Activated naive CD4-positive, alpha-beta T cell treated with anti-CD3 and anti-CD28 coated beads for 36 hours (primary cell): ENCODE measurements at places on chromosomes 11 and 22. TPM values are rescaled to one million over a fixed set of nuclear protein-coding genes. Genes with fewer than 3 reads are reported as not detected.

GRCh38 chr11:98798333-98798732 lies 222.4 kb upstream of the CNTN5 start:
- no peak for DNase-seq

GRCh38 chr11:15987046-15987445 lies 369.3 kb downstream of the SOX6 start:
- DNase-seq, result no peak

DNA sequence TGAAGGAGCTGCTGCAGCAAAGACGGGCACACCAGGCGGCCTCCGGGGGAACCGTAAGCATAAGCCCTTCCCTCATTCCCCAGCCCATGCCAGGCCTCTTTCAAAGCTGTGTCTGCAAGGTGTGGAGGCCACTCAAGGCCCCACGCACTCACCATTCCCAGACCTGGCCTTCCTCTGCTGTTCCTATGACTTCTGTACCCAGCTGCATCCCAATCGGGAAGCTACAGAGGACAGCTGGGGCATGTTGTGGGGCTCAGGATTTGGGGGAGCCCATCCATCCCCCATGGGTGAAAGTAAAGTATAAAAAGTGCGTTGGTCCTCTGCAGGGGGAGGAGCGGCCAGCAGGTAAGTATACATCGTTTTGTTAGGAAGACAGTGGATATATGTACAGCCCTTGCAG lies 2.2 kb downstream of the POU2AF3 start:
- DNase-seq, result no peak

DNA sequence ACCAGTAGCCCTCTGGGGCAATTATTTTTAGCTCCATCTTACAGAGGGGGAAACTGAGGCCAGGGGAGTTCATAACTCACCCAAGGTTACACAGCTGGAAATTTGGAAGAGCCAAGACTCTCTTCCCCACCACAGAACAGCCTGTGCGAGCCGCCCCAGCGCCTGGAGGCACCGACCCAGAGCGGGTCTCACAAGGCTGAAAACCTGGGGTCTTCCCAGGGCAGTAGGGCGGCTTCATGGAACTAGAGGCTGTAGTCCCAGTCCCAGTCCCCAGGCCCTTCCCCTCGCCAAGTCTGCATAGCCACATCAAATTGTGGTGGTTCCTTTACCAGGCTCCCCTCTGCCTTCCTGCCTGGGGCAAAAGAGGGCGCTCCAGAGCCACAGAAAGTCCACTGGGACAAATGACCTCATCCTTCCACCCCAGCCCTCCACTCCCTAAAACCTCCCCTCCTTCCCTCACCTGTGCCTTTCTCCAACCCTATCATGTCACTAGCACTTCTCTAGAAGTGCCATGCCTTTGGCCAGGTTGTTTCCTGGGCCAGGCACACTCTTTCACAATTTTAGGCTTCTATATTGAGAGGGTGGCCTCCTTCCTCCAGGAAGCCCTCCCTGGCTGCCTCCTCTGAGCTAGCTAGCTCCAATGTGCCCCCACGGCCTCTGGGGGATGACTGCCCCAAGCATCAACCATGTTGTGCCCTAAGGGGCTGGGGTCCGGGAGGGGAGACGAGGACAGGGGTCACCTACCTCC lies 15.2 kb upstream of the CDC42EP1 start:
- peak; percentile 87 for DNase-seq

DNA sequence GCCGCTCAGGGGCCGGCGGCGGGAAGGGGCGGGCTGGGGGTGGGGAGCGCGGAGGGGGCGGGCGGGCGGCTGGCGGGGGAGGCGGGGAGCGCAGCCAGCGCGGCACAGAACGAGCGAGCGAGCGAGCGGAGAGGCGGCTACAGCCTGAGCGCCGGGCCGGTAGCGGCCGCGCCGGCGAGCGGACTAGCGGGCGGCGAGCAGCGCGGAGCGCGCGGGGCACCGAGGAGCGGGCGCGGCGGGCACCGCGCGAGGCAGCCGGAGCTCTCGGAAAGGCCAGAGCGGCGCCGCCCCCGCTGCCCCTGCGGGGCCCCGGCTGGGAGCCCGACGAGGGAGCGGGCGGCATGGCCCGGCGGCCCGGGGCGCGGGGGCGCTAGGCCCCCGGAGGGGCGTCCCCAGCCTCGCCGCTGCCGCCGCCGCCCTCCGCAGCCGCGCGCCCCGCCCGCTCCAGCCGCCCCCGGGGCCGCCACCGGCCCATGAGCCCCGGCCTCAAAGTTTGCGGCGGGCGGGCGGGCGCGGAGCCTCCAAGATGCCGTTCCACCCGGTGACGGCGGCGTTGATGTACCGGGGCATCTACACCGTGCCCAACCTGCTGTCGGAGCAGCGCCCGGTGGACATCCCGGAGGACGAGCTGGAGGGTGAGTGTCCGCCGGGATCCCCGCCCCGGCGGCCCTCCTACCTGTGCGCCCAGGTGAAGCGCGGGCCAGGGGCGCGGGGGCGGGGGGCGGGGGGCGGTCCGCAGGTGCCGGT lies at the start of gene CABP7:
TSS of gene CABP7 (plus strand) at position 105 of the 747 bp plus-strand sequence. CDS start at position 527, 422 bp downstream.
- DNase-seq, result no peak

GRCh38 chr11:117443266-117444186 lies 115.9 kb downstream of the CEP164 start:
- DNase-seq, result peak; percentile 48

DNA sequence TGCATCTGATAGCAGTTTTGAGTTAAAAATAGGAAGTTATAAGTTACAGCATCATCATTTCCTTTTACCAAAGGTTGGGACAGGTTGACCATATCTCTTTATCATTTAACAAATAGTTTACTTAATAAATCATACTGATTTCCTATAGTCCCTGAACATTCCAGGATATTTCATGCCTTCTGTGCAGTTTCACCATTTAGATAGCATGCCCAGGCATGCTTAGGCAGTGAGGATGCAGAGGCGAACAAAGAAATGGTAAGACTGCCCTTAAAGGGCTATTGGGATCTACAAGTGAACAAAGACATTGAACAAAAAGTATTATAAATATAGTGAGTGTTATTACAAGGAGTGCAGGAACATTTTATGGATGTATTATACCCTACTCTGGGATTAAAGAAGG lies 96.4 kb downstream of the PRMT3 start:
- DNase-seq, result no peak

DNA sequence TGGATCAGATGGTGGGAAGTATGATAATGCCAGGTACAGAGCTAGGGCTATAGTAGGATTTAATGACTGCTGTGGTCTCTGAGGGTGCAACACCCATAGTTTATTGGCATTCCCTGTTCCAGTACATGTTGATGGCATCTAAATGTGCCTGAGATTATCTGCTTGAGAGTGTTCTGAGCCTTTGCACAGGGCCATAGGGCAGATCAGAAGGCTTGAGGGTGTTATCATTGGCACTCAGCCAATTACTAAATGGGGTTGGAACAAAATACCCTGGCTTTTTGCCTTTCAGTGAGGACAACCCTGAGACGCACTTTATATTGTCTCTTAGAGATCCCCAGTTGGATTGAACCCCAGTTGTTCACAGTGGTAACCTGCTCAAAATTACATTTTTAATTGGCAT lies 6.7 kb downstream of the SLC5A12 start:
- no peak for DNase-seq

- DNase-seq, result no peak
These were observed 18.1 kb downstream of the BTG4 start for GRCh38 chr11:111494040-111494439.

DNA sequence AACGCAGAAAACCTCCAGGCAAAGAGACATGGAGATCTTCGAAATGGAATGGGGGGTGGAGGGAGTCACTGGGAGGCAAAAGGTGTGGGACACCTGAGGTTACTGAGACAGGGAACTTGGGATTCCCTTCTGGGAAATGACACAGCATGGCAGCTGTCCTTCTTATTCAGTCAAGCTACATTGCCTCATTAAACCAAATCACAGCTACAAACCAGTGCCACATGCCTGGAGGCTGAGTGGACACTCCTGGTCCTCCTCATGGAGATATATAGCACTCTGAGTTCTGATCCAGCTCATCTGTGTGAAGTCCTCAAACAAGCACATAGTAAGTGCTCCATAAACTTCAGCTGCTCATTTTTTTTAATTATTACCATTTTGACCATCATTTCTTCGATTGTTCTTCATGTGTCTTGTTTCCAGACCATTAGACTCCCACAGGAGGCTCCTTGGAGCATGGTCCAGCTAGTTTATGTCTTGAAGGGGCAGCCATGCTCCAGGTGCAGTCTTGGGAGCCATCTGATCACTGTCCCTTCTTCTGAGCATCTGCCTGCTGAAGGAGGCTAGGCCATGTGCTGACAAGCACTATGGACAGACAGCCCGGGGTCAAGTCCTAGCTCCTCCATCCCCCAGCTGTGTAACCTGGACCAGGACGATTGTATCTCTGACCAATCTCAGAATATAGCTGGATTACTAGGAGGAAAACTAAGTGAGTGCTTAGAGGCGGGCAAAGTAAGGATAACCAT lies 9.7 kb upstream of the FXYD2 start:
- no peak for DNase-seq

DNA sequence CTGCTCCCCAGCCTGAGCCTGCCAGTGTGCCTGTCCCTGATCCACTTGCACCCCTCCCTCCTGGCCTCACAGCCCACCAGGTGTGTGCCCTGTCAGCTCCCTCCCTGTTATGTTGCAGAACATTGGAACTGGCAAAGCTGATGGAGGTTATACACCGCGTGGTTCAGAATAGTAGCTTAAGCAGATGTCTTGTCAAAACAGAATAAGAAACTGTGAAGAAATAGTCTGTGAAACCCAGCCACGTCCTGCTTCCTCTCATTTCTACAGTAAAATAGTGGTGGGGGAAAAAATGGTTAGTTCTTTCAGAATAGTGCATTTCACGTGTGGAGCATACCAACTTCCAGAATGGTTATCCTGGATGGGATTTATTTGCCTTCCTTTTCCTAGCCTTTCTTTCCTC lies 161.2 kb upstream of the NAV2 start:
- DNase-seq, result no peak

- DNase-seq, result no peak
These were observed 36.6 kb upstream of the SYT7 start for GRCh38 chr11:61617515-61617914.

DNA sequence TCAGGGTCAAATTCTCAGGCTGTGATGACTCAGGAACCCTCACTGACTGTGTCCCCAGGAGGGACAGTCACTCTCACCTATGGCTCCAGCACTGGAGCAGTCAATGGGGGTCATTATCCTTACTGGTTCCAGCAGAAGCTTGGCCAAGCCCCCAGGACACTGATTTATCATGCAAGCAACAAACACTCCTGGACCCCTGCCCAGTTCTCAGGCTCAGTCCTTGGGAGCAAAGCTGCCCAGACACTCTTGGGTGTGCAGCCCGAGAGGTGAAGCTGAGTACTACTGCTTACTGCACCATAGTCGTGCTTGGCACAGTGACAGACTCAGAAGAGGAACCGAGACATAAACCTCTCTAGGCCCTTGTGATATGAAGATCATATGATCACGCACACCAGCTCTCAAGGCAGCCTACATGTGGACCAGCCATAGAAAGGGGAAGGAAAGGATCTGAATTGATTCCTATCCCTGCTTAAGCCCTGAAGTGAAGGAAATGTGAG lies 58.2 kb downstream of the ZNF280B start:
- no peak for DNase-seq

GRCh38 chr11:105357146-105357545 lies 217.6 kb upstream of the CARD18 start:
- DNase-seq, result no peak

GRCh38 chr22:37641561-37641949 lies 2.1 kb downstream of the SH3BP1 start:
- no peak for DNase-seq

GRCh38 chr11:33454264-33454663 lies 197.1 kb downstream of the HIPK3 start:
- no peak for DNase-seq

DNA sequence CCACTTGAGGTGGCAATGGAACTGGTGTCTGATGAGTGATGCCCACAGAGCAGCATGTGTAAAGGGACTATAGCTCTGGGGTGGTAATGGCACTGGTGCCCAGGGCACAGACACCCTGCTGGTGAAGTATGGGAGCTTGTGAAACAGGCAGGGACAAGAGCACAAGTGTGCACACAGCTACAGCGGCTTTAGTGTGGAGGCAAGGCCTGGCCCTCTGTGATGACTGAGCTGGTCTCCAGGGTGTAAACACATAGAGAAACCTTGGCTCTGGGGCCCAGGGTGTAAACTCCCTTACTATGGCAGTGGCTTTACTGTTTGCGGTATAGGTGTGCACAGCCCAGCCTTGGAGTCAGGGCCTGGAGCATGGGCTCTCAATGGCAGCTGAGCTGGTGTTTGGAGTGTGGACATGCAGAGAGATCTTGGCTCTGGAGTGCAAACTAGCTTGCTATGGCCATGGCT lies 46.3 kb downstream of the BIRC2 start:
- no peak for DNase-seq

DNA sequence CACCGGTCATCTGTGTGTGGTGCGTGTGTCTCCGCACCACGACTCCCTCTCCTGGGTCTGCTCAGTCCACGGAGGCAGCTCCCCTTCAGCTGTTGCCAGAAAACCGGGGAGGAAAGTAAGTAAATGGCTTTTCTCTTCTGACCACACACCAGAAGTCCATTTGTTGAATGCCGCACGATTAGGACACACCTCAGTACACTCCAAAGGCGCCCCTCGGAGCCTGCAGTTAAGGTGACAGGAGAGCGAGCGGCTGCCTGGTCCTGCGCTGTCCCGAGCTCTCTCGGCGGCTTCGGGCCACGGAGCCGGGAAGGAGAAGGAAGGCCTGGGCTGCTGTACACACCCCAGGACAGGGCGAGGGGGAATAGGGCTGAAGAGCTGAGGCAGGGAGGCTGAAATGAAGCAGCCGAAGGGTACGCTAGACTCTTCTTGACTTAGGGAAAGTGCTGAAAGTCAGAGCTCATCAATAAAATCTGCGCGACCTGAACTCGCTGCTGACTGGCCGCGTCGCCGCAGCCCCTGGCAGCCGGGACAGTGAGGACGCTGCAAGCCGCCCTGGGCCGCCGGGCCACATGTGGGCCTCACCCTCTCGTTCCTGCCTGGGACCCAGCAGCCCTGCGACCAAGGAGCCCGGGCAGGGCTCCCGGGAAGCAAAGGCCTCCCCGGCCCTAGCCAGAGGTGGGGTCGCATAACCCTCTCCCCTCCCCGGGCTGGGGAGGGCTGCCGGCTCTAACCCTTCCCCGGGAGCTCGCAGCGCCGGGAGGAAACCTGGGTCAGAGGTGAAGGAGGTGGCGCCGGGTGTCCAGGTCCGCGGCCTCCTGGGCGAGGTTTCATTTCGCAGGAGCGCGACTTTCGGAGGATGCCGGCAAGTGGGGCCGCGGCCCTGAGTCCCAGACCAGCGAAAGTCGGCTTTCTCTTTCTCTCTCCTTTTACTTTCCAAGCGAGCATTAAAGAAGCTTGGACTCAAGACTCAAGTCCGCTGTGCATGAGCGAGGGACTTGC lies 1.6 kb upstream of the PAX6 start:
- peak; percentile 10 for DNase-seq

GRCh38 chr22:50292643-50293440 lies 14.6 kb downstream of the PLXNB2 start:
- peak; percentile 34 for DNase-seq

The P2RX6 gene
- 0.12 TPM for total RNA-seq

The SPTBN2 gene
- total RNA-seq, result 1.8 TPM

The C22orf42 gene
- not detected for total RNA-seq

The OR51B2 gene
- total RNA-seq, result not detected

The LRP4 gene
- 0.52 TPM for total RNA-seq

The PPP1CA gene
- total RNA-seq, result 202 TPM

The SCO2 gene
- 1.1 TPM for total RNA-seq

The DLAT gene
- 34.2 TPM for total RNA-seq

The SLC25A18 gene
- not detected for total RNA-seq

The CYB5R3 gene
- total RNA-seq, result 63.9 TPM

The GAS2L1 gene
- total RNA-seq, result 0.26 TPM

The MUC5AC gene
- not detected for total RNA-seq

The OR52H1 gene
- not detected for total RNA-seq

The IGF2 gene
- total RNA-seq, result 0.37 TPM
